Activated naive CD4-positive, alpha-beta T cell treated with anti-CD3 and anti-CD28 coated beads for 36 hours (primary cell): ENCODE measurements at places on chromosomes 5 and 9.

DNA sequence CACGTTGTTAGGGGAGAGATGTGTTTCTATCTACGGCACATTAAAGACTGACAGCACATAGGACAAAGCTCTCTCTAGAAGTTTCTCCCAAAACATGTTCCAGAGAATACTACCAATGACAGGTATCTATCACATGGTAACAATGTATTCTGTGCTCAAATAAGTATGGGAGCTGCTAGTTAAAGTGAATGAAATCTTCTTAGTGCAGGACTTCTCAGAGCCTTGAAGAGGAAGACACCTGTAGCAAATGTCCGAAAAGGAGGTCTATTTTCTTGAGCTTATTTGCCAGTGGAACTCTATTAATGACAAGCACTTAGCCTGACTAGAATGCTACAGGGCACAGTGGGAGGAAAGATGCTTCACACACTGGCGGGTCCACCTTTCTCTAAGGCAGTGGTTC is 137.4 kb downstream of the ENTREP1 start:
- no peak for DNase-seq

GRCh38 chr9:101365181-101365580 is 19.6 kb downstream of the BAAT start:
- no peak for DNase-seq

DNA sequence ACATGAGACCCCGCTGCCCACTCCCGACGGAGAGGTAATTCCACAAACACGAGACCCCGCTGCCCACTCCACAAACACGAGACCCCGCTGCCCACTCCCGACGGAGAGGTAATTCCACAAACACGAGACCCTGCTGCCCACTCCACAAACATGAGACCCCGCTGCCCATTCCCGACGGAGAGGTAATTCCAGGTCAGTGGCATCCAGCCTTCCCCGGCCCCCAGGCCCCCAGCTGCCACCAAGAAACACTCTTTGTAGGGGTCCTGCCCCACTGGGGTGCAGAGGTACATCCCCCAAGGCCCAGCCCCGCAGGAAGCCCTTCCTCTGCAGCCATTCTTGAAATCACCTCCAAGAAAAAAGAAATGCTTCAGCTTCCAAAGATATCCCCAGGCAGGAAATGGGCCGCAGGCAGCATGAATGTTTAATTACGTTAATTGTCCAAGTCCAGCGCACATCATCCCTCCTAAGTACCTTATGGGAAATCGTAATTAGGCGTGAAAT is 115.9 kb downstream of the ADAMTS2 start:
- DNase-seq, result no peak

- DNase-seq, result no peak
Observed at GRCh38 chr5:30693326-30693725, 500.2 kb upstream of the CDH6 start.

- peak; percentile 56 for DNase-seq
Observed at GRCh38 chr9:91415290-91415689, 8.3 kb downstream of the NFIL3 start.

- no peak for DNase-seq
Observed at GRCh38 chr5:9468060-9468388, 77.9 kb downstream of the SEMA5A start.

GRCh38 chr5:174790906-174791305 is 66.5 kb downstream of the MSX2 start:
- no peak for DNase-seq

DNA sequence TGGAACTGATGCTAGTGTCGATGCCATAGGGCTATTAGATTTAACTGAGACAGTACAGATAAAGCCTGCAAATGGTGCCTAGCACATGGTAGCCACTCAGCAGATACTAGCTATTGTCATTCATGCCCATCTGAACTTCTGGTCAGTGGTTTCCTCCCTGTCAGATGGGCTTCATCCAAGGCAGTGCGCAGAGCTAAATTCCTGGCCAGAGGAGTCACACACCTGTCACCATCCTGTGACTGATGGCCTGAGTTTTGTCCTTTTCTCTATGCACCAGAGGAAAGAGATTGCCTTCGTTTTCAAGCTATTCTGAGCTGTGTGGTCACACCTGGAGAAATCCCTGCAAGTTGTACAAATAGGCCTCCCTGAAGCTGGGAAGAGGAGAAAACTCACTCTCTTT is 34.7 kb downstream of the MSX2 start:
- DNase-seq, result no peak
